ENCODE measurements at places on chromosomes 12 and 14.

DNA sequence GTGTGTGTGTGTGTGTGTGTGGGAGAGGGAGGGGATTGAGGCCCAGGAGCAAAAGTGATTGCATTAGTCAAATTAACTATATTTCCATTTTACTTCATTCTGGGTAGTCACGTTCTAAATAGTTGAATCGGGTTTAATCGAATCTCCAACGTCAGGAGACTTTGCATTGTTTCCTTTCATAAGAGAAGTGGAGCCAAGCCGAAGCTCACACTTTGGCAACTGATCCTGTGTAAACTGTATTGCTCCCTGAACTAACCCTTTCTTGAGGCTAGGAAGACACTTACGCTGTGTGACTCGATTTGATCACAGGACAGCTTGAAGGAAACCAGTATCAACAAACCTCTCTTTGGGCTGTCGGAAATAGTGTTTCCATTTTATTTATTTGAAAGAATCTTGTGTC is 363.4 kb upstream of the ATP2B1 start:
- no peak for DNase-seq

GRCh38 chr12:127429551-127430285 is 837.3 kb upstream of the TMEM132C start:
- DNase-seq = no peak

- DNase-seq = no peak
Observed at GRCh38 chr12:65362234-65363031, 84.0 kb downstream of the MSRB3 start.

GRCh38 chr14:28773861-28774691 is 7.5 kb downstream of the FOXG1 start:
- DNase-seq = no peak

DNA sequence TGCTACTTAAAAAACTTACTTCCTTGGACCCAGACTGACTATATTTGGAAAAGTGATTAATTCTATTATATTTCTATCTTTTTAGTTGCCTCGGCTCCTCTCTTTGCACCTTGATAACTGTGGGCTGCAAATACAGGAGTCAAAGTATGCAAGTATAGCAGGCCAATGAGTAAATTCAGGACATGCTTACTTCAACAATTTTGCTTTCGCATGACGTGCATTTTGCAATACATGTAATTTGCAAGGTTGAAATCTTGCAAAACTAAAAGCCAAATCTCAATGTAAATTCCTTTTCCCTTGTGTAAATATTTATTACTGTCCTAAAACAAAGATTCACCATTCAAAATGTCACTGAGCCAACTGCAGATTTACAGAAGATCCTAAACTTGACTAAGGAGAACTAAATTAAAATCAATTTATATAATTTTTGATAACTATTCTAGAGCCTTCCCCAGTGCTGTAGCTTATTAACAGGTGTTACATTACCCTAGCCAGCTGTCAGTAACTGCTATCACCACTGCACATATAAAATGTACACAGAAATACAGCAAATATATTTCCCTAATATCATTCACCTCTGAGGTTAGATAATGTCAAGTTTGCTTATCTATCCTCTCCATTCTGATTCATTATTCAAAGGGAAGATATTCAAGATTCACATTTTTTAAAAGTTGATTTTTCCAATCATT is 1069.5 kb downstream of the TRHDE start:
- no peak for DNase-seq

GRCh38 chr14:73623504-73624054 is 11.3 kb downstream of the ACOT6 start:
- DNase-seq = no peak

DNA sequence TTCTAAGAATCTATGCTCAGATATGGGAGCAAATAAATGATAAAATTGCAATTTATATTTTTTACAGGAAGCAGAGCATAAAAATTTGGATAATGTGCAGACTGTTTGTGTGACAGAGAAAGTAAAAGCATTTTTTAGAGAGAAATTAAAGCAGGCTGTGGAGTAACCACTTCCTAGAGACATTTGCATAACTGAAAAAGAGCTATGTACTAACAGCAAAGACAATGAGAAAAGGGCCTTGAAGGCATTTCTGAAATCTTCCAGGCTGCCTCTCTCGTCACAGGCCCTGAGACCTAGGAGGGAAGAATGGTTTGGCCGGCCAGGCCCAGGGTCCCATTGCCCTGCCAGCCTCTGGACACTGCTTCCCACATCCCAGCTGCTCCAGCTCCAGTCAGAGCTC is 247.2 kb downstream of the ALX1 start:
- DNase-seq = no peak

GRCh38 chr12:49347311-49348193 is 864 bp downstream of the DNAJC22 start:
- peak; percentile 81 for DNase-seq

- peak; percentile 20 for DNase-seq
Observed at GRCh38 chr14:95784137-95784536, 70.2 kb upstream of the TCL1A start.

- peak; percentile 21 for DNase-seq
Observed at GRCh38 chr12:108333898-108334699, 5.0 kb downstream of the CMKLR1 start.

GRCh38 chr14:90626550-90626949 is 189.7 kb downstream of the TTC7B start:
- DNase-seq = no peak

DNA sequence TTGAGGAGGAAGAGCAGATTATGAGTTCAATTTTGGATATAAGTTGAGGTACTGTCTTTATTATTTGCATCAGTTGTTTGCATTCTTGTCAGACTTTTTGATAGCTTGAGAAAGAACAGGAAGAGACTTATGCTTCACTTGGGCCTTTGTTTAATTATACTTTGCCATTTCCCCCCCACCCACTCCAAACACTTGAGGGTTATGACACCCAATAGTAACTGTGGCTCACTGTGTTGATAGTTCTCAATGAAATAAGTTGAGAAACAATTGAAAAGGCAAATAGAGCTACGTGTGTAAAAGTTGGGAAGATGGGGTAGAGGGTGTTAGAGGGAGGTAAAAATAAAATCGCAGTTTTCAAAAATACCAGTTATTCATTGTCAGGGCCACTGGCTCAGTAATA is 17.7 kb downstream of the NAA30 start:
- DNase-seq = no peak

- DNase-seq = no peak
Observed at GRCh38 chr12:78186670-78187069, 356.0 kb downstream of the NAV3 start.

DNA sequence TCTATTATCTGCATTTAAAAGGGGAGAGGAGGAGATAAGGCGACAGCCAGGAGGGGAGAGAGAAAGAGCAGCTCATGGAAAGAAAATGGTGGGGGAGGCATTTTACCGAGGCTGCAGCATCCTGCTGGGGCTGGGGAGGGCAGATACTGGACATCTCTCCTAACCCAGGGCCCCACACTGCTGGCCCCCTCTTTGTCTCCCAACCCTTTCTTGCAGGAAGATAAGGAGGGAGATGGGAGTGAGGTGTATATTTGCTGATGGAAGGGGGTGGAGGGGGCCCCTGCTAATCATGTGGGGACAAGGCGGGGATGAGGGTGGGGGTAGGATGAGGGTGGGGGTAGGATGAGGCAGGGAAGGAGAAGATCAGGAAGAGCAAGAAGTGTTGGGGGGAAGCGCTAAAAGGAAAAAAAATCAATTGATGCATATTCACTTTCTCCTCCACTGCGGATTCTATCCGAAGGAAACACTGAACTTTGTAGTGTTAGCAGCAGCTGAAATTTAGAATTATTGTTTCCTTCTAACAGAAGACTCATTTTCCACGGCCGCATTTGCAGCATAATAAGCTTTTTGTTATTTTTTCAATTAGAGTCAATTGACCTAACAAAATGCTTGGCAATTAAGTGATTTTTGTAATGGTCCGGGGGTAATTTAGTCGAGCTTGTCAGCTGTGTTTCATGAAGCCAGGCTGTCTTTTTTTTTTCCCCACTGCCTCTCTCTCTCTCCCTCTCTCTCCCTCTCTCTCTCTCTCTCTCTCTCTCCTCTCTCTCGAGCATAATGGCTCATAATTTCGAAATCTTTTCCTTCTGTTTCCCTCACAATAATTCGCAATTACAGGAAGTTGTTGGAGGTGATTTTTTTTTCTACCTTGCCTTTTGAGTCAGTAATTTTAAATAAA is 1134.6 kb downstream of the BCL11B start:
- DNase-seq = no peak

DNA sequence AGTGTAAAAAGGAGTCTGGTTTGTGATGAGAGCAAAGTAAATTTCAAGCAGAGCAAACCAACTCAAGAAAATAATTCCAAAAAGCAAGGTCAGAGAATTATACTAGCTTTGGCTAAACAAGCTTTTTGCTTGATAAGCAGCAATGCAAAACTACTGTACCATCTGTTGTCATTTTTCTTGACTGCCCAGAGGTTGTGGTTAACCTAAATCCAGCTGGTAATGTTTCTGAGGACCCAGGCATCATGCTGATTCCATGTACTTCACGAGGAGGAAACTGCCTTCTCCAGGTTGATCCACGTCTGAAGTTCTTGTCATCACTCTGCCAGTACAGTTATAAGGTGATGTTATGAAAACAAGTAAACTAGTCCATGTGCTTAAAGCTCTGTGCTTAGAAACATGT is 185.2 kb downstream of the ACSS3 start:
- no peak for DNase-seq

GRCh38 chr12:80129895-80130530 is 30.7 kb downstream of the OTOGL start:
- no peak for DNase-seq

DNA sequence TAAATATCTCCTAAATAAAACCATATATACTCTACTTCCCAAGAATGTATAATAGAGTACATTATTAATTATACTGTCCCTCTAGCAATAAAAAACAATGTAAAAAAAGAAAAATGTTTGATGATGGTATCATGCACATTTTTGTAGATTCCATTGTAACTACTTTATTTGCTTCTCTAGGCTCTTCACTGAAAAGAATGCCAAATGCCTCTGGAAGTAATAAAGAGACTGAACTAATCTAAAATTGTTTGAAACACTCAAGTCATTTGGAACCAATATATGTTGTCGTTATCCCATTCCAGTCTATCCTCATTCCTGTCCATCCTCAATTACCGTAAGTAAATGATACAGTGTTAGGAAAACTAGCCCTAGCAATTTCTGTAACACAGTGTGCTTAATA is 233.6 kb downstream of the C12orf50 start:
- no peak for DNase-seq

- no peak for DNase-seq
Observed at GRCh38 chr14:83291714-83292113, 1758.1 kb upstream of the SEL1L start.

- no peak for DNase-seq
Observed at GRCh38 chr12:53729644-53730043, 2.4 kb upstream of the CALCOCO1 start.

GRCh38 chr12:66596199-66596598 is 82.7 kb downstream of the GRIP1 start:
- no peak for DNase-seq

GRCh38 chr12:6235906-6236640 is 35.9 kb downstream of the CD9 start:
- no peak for DNase-seq

- peak; percentile 38 for DNase-seq
Observed at GRCh38 chr14:50037852-50038251, 78.5 kb downstream of the VCPKMT start.

DNA sequence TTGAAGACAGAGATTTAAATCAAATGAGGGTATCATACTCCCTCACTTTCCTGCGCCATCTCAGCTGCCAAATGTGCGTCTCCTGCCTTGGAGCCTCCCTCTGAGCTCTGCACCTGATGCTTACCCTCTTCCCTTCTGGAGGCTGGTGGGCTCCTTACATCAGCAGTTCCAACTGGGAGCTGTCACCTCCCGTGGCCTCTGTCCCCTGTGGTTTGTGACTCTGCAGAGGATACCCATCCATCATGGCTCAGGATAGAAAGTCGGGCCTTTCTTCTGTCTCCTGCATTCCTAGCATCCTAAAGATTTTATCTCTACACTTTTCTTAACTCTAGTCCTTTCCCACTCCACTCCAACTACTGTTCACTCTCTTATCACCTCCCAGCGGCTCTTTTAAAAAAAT is 570.6 kb downstream of the BCL11B start:
- DNase-seq = no peak

- no peak for DNase-seq
Observed at GRCh38 chr12:102435827-102436436, 44.4 kb downstream of the IGF1 start.

GRCh38 chr12:50542448-50542847 is 37.7 kb downstream of the DIP2B start:
- peak; percentile 85 for DNase-seq

- DNase-seq = no peak
Observed at GRCh38 chr14:58307597-58308316, 9.4 kb downstream of the ARID4A start.

All from activated CD4-positive, alpha-beta T cell treated with anti-CD3 and anti-CD28 coated beads, Interleukin-2, Interleukin-6, amounts not matched to agents 100 ng/mL and 50 ng/mL, durations not matched to agents 16 hours and 8 hours (primary cell).